Stimulated activated CD4-positive, alpha-beta T cell treated with anti-CD3 and anti-CD28 coated beads, Interleukin-15, amount 100 ng/mL, for 24 hours (primary cell): ENCODE measurements at places on chromosomes 4 and X.

- DNase-seq = no peak
Measured at GRCh38 chr4:14919785-14920184, 82.5 kb upstream of the CPEB2 start.

- DNase-seq = no peak
Measured at GRCh38 chrX:11445540-11445939, 152.3 kb downstream of the AMELX start.

GRCh38 chrX:56783996-56784620, 55.1 kb downstream of the NBDY start:
- no peak for DNase-seq

DNA sequence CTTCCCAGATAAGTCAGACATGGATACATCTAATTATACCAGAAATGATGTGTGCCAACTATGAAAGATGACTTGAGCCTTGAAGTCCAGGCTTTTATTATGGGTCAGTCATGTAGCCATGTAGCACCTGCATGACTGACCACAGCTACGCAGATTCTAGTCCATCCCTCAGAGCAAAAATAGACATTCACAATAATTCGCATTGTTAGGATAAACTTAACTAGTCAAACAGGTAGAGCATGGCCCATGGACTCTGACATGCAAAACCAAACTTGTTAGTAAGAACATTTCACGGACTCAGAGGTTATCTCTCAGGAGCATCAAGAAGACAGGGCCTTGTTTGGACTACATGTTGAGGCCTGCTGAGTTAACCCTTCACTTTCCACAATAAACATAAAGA, 132.6 kb downstream of the PWWP3B start:
- no peak for DNase-seq

DNA sequence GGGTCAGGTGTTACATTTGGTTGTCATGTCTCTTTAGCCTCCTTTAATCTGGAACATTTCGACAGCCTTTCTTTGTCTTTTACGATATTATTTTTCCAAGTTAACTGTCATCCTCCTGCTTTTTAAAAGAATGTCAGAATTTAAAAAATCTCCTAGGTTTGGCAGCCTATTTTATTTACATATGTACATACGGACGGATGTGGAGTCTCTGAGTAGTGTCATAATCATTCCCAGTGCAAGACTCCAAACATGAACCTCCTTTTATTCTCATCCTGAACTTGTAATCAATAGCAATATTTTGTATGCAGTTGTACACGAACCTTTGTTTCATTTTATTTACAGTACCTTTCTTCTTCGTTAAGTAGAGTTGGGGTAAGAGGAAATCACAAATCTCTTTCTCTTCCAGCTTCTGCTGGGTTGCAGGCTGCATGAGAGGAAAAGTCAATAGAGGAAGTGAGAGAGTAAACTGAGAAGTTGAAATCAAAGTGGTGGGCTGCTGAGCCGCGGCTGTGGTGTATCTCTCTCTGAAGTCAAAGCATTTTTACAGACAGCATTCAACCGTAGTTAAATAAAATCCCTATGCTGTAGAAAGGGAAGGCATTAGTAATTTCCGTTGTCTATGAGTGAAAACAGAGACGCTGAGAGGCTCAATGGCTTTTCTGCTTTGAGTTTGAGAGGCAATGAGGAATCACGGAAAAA, 53.9 kb upstream of the RPS6KA3 start:
- peak; percentile 5 for DNase-seq

DNA sequence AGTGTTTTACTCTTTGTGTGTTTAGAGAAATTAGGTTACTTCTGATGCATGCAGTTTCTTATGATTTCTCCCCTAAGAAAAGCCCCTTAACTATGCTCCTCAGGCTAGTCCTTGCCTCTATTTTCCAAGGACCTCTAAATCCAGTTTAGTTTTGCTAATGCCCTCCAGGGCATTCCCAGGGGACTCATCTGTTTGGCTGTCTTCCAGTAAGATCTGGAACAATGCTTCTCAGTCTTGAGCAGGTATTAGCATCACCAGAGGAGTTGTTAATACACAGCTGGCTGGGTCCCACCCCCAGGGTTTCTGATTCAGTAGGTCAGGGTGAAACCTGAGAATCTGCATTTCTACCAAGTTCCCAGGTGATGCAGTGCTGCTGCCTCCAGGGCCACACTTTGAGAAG, 56.9 kb downstream of the OTC start:
- DNase-seq = no peak

DNA sequence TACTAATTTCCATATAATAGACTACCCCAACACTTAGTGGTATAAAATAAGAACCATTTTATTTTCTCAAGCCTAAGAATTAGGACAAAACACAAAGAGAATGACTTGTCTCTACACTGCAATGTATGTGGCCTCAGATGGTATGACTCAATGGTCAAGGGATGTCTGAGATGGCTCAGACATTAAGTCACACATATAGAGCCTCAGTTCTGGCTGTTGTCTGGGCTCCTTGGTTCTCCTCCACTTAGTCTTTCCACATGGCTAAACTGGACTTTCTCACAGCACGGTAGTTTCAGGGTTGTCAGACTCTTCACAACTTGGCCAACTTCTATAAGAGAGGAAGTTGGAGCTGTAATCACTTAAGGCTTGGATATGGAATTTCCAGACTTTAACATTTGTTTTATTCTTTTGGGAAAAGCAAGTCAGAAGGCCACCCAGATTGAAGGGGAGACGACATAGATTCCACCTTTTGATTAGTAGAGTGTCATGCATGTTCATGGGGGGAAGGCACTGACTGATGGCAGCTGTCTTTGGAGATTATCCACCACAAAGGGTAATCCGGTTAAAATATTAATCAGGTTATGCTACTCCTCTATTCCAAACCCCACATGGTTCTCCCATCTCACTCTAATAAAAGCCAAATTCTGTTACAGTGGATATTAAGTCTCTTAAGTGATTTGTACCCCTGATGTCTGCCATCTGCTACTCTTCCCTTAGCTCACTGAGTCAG, 9.4 kb downstream of the IL15 start:
- DNase-seq = no peak

GRCh38 chr4:72569719-72570235, 756 bp upstream of the ADAMTS3 start:
- DNase-seq = peak; percentile 1

DNA sequence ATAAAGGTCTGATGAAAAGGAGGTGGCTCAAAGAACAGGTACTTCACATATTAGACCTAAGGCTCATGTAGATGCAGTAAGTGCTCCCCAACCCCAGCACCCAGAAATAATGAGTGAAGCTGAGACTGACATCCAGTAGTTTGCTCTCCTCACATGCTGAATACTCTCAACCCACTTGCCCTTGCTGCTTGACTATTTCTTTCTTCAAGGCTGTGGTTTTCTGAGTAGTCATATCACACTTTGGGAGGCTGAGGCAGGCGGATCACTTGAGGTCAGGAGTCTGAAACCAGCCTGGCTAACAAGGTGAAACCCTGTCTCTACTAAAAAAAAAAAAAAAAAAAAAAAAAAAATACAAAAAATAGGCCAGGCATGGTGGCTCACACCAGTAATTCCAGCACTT, 51.5 kb upstream of the PRPS1 start:
- DNase-seq = peak; percentile 7

DNA sequence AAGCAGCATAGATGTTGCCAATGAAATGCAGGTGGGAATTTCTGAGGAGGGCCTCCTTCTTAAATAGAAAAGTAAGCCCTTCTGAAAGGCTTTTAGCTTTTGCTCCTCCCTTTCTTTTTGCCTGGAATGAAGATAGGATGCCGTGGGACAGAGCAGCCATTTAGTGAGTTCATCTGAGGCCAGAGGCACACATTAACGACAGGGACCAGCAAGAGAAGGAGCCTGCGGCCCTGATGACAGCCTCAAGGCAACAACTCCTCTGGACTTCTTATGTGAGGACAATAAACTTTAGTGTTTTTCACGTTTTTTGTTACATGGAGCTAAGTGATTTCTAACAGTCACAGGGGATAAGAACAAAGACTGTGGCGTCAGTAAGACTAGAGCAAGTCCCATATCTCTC, 1.1 kb upstream of the BDH2 start:
- DNase-seq = no peak

DNA sequence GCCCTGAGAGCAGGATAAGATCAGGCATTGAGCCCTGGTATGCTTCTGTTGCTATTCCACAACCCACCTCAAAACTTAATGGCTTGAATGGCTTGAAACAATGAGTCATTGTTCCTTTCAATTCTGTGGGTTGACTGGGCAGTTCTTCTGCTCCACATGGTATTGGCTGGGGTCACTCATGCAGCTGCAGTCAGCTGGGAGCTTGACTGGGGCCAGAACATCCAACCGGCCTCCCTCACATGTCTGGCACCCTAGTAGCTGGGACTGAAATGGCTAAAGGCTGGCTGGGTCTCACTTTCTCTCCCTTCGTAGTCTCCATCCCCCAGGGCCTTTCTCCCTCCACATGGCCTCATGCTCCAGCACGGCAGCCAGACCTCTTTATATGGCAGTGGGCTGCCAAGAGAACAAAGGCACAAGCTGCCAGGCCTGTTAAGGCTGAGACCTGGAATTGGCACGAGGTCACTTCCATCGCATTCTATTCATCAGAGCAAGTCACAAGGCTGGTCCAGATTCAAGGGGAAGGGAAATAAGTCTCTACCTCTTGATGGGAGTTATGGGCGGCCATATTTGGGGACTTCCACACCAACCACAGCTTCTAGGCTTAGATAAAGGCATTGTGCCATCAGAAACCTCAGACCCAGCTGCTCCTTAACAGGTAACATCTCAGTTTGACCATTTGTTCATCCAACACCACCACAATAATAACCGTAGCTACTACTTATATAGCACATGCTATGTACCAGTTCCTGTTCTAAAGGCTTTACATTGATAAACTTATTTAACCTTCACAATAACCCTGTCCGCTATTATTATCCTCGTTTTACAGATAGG, 159.7 kb upstream of the ATP6AP2 start:
- no peak for DNase-seq

DNA sequence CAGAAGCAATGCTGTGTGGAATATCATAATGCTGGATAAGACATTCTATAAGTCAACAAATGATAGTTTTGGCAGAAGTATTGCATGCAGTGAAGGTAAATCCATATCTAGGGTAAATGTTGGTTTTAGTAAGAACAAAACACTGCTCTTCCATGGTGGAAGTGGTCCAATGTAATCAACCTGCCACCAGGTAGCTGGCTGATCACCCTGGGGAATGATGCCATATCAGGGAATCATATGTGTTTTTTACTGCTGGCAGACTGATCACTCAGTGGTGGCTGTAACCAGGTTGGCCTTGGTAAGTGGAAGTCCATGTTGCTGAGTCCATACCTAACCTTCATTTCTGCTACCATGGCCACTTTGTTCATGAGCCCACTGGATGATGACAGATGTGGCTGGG, 74.0 kb upstream of the CENPE start:
- DNase-seq = no peak

DNA sequence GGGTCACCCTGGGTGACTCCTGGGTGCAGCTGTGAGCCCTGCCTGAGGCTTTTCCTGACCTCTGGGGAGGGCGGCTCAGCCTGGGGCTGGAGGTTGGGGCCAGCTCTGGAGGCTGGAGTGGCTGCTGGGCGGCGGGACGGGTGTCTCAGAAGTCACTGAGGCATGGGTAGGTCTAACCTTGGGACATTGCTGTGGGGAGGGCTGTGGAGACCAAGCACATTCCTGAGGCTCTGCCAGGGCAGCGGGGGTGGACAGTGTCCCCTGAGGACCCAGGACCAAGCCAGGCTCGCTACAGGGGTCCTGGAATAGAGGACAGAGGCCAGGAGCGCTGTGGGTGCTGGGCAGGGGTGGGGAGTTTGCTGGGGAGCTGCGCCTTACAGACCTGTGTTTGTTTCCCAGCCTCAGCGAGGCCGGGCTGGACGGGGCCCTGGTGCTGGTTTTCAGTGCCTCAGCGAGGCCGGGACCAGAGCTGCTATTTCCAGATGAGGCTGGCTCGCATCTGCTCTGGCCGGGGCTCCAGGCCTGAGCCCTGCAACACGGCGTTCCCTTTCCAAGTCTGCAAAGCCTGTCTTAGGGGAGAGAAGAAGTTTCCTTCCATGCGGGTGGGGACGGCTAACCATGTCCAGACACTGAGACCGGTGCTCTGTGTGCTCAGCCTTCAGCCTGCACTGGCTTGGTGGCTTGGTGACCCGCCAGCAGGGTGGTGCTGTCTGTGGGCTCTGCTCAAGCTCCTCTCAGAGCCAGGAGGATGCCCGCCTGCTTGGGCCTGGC, 3.0 kb upstream of the SLC25A6 start:
- no peak for DNase-seq

- DNase-seq = no peak
Measured at GRCh38 chr4:154485127-154485773, 6.3 kb downstream of the DCHS2 start.

GRCh38 chrX:42017971-42018370, 94.6 kb upstream of the CASK start:
- no peak for DNase-seq

DNA sequence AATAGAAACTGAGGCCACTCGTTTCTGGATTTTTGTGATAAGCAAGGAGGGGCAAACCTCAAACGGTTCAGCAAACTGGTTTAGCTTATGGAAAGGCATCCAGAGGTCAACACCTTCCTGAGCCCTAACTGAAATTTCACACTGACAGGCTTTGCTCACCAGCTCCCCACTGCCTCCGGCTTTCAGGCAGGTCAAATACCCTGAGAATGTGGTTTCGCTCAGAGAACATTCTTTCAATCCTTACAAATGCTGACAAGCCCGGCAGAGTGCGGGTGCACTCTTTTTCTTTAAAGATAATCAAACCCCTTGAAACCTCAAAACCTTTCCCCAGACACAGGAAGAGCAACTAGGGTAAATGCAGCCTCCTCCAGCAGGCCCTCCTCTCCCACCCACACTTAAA, 41.5 kb downstream of the CD40LG start:
- DNase-seq = peak; percentile 31

DNA sequence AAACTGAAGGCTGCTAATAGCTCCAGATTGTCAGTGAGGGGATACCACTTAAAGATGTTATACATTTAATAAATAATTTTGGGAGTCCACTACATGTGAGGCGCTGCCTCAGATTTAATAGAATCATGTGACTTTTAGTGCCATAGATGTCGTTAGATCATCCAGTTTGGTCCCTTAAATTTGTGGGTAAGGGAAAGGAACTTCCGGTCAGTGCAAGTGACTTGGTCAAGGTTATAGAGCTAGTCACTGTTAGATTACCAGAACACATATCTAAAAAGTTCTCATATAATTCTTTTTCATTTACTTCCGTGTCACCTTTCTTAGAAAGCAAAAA, 529 bp upstream of the UBA6 start:
- DNase-seq = no peak

GRCh38 chr4:8891646-8892555, 20.3 kb upstream of the HMX1 start:
- DNase-seq = peak; percentile 17

- no peak for DNase-seq
Measured at GRCh38 chr4:107196312-107196711, 160.2 kb upstream of the DKK2 start.

DNA sequence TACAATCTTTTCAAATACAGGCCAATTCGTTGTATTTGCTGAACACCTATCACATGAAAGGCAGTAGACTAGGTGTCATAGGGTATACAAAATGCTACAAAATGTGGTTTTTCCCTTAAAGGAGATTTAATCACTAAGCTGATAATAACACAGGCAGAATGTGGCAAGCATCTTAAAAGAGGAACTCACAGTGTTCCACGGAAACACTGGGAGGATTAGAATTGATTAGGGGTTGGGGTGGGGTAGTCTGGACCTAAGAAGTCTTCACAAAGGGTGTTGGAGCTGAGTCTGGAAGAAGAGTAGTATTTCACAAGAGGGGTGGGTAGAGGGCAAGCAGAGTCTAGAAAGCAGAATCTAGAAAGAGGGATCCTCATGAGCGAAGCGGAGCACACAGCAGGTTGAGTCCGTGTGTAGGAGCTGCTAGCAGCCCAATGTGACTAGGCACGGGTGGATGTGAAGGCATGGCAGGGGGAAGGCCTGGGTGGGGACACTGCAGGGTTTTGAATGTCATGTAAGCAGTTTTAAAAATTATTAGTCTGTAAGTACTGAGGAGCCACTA, 123.6 kb downstream of the MGST2 start:
- no peak for DNase-seq
